ENCODE measurements at places on chromosomes 16 and 17.

DNA sequence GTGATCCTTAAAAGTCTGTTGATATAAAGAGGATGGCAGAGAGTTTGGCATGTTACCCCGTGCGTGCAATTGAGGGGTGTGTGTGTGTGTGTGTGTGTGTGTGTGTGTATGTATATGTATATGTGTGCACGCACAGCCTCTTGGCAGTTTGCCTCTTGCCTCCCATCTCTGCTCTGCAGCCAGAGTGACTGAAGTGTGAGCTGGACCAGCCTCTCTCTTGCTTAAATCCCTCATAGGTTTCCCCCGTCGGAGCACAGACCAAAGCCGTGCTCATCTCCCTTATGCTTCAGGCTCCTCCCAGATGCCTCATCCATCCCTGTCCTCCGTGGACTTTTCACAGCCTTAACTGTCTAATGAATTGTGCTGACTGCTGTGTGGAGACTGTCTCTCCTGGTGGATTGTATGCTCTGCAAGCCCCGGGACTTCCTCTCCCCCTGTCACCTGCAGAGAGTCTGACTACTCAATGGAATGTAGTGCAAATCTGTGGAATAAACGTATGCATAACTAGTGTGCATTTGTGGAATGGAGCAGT lies 413.5 kb downstream of the CPPED1 start:
- no peak for DNase-seq

DNA sequence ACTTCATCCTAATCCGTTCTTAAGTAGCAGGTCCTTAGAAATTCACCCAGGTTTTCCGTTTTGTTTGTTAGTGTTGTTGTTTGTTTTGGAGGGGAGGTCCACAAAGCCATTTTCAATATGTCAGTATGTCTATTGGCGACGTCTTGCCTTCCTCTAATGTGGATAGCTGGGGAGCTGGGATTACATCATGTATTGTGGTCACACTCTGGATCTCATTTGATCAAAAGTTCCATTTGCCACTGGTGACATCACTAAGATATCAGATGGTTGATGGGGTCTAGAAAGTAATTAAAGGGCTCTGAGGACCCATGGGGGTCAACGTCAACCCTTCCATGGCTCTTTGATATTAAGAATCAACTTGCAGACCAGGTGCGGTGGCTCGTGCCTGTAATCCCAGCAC lies 2.7 kb upstream of the EPN3 start:
- no peak for DNase-seq

DNA sequence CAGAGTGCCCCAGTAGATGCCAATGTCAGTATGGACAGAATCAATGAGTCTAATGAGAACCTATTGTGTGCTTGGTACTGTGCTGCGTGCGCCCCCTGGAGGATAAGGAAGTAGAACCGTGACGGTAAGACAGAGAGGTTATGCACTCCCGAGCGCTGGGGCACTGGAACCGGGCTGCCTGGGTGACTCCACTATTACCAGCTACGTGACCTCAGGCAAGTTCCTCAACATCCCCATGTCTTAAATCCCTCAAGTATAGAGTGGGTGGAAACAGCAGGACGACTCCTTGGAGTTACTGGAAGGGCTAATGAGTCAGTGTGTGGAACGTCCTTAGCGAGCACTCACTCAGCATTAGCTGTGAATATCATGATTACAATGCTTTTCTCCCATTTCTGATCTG lies 16.2 kb downstream of the CHST4 start:
- DNase-seq, result peak; percentile 8

DNA sequence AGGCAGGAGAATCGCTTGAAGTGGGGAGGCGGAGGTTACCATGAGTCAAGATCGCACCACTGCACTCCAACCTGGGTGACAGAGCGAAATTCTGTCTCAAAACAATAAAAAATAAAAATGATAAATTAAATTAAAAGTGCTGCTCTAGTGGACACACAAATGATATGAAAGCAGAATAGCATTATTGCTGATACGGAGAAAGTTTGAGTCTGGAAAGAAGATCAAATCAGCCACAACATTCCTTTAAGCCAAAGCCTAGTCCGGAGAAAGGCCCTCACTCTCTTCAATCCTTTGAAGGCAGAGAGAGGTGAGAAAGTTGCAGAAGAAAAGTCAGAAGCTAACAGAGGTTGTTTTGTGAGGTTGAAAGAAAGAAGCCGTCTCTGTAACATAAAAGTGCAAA lies 15.1 kb upstream of the CSF3 start:
- no peak for DNase-seq

DNA sequence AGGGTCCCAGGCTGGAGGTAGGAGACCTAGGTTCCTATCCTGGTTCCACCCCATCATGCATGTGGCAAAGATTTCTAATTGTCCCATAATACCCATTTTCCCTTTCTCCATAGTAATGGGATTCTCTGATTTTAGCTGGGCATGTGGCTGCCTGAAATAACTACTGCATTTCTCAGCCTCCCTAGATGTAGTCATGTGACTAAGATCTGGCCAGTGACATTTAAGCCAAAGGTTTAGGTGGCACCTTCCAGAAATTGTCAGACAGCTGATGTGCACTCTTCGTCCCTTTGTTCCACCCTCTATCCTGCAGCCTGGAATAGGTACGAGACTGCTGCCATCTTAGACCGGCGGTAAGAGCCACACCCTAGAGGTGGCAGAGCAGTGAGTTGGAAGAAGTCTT lies 8.2 kb downstream of the NXPH3 start:
- no peak for DNase-seq

- DNase-seq, result no peak
Measured at GRCh38 chr16:87068762-87069150, 248.4 kb downstream of the C16orf95 start.

DNA sequence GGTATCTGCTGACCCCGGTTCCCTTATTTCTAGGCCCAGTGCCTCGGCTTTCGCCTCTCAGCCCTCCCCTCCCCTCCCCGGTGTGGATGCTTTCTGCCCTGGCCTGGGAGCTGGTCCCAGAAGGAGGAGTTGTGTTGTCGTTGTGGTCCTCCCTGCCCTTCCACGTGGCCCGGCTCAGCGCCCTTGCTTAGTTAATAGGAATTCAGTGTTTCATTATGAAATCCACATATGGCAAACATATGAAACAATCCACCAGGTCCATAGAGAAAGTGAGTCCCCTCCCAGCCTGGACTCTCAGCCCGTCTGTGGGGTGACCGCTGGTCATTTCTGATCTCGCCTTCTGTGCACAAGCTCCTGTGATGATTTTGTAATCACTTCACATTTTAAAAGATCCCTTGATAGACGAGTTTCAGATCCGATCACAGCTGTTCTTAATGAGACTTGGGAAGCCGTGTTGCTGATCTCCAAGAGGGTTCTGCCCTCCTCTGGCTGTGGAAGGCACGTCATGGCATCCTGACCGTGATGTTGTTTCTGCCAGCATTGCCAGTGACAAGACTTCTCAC lies 112.1 kb downstream of the BANP start:
- DNase-seq, result no peak

- no peak for DNase-seq
Measured at GRCh38 chr17:47210779-47211178, 1.6 kb downstream of the MYL4 start.

GRCh38 chr17:44601539-44601938 lies 44.3 kb downstream of the FZD2 start:
- no peak for DNase-seq

DNA sequence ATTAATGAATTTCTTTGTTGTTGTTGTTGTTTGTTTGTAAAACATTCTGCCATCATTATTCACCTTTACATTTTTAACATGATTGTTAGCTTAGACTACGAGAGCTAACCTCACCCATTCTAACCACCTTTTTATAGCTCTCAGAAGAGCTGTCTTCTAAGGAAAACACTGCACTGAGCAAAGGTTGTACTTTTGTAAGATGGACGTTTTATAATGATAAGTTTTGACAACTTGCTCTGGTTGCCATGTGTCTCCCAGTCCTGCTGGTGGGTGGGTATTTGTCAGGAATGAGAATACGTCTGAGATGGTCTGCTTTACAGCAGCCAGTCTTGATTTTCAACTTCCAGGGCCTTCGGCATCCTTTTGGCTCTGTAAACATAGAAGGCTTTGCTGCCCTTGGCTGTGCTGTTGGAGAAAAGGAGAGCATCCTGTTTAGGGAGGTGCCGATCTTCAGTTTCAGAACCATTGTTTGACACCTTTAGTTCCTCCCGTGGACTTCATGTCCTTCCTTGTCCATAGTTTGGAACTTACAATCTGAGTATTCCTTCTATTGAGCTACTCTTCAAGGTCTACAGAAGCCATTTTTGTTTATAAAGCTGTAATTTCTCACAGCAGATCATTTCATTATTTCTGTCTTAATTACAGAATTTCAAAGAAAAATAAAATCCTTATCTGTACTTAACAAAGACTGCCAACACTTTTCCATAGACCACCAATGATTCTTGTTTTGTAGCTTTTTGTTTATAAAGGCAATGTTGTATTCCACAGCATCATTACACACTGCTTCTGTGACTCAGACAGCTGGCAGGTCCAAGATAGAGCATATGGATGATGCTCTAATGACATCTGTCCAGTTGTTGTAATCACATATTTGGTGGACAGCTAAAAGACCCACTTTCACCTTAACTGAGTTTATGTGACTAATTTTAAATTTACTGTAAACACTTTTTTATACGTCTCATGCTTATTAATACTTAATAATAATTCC lies 270.1 kb upstream of the TBX2 start:
- DNase-seq, result no peak

DNA sequence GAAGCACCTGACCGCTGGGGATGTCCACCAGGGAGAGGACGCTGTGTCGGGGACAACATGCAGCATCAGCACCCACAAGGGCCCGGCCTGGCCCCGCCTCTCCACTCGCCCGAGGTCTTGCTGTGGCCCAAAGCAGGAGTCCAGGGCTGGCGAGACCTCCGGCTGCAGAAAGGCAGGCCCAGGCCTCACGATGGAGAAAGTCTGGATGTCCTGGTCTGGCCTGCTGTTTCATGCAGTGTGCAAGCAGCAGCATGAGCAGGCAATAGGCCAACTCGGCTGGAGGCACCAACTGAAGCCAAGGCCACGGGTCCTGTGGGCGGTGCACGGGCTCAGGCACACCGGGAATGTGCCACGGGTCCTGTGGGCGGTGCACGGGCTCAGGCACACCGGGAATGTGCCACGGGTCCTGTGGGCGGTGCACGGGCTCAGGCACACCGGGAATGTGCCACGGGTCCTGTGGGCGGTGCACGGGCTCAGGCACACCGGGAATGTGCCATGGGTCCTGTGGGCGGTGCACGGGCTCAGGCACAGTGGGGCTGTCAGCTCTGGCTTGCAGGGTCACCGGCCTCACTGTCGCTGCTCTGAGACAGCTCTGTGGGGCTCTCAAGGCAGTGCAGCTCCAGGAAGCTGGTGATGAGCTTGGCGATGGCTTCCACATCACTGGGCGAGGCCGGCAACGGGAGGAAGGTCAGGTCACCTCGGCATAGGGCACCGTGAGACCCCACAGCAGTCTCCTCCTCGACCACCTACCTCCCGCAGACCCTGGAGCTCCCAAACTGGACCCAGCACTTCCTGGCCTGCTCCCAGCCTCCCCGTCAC lies 6.9 kb downstream of the CYBC1 start:
- DNase-seq, result no peak

- DNase-seq, result no peak
Measured at GRCh38 chr17:74769266-74769855, 6.8 kb downstream of the NAT9 start.

DNA sequence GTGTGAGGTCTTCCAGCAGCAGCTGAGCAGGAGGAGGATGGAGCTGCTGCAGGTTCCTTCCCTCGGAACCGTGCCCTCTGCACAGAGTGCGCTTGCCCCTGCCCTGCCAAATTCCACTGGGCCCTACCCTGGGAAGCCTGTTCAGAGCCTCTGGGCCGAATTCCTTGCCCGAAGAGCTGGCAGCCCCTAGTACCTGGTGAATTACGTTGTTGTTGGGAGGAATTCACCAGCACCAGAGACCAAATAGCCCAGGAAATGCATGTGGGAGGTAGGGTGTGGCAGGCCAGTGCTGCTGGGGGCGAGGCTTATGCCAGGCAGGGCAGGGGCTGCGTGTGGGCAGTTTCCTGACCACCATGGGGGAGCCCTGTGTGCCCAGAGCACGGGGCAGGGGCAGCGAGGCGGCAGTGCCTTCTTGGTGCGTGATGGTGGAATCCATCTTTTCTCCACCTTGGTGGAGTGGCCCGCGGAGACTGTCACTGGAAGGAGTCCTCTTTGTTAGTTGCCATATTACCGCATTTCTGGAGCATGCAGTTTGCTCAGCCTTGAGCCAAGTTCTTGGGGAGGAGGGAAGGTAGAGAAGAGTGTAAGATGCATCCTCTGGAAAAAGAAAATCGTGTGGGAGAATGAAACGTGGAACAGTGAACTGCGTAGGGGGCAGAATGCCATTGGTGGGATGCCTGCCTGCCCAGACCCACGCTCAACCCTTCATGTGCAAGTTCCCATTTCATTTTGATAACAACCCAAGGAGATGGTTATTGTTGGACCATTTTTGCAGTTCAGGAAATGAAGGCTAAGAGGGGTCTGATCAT lies 2.3 kb downstream of the MRC2 start:
- DNase-seq, result no peak

- DNase-seq, result no peak
Measured at GRCh38 chr17:78141437-78142118, 4.6 kb upstream of the C17orf99 start.

GRCh38 chr17:81491761-81492160 lies 20.8 kb downstream of the ACTG1 start:
- DNase-seq, result no peak

DNA sequence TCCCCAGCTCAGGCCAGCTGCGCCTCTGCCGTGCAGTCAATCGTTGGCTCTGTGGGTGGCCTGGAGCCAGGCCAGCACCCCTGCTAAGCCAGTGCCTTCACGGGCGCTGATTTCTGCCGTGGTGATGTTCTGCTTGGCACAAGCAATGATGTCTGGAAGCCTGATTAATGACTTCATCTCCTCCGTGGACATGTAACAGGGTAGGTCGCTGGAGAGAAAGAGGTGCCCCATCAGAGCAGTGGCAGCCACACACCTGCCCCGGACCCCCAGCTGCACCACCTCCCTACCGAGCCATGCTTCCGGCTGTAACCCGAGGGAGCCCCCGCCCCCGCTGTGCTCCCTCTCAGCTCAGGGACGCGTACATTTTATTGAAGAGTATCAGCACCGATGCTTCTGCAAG lies 1.9 kb downstream of the ARL16 start:
- DNase-seq, result no peak

- no peak for DNase-seq
Measured at GRCh38 chr17:57555636-57556175, 189.4 kb downstream of the CCDC182 start.

- no peak for DNase-seq
Measured at GRCh38 chr17:18315562-18315922, 449 bp downstream of the SMCR8 start.

DNA sequence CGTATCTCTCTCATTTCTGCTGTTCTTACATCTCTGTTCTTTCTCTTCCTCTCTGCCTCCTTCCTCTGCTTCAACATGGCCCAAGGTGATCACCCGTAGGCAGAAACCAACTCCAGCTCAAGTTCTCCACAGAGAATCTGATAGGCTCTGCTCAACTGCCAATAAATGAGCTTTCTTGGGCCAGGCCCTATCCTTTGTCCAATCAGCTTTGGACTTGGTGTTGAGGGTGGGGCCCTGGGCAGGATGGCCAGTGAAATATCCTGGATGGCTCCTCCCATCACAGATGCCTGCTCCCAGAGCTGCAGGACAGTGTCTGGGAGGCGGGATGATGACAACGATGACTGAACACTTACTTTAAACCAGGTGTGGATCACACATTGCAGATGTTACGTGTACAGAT lies 17.4 kb upstream of the BRD7 start:
- DNase-seq, result no peak

Data from stimulated activated CD8-positive, alpha-beta memory T cell treated with anti-CD3 and anti-CD28 coated beads, Interleukin-4, amount 100 ng/mL, for 4 hours (primary cell).